ENCODE measurements at places on chromosomes 6 and 20.

- no peak for DNase-seq
Observed at GRCh38 chr20:4324611-4325243, 309.4 kb upstream of the RNF24 start.

DNA sequence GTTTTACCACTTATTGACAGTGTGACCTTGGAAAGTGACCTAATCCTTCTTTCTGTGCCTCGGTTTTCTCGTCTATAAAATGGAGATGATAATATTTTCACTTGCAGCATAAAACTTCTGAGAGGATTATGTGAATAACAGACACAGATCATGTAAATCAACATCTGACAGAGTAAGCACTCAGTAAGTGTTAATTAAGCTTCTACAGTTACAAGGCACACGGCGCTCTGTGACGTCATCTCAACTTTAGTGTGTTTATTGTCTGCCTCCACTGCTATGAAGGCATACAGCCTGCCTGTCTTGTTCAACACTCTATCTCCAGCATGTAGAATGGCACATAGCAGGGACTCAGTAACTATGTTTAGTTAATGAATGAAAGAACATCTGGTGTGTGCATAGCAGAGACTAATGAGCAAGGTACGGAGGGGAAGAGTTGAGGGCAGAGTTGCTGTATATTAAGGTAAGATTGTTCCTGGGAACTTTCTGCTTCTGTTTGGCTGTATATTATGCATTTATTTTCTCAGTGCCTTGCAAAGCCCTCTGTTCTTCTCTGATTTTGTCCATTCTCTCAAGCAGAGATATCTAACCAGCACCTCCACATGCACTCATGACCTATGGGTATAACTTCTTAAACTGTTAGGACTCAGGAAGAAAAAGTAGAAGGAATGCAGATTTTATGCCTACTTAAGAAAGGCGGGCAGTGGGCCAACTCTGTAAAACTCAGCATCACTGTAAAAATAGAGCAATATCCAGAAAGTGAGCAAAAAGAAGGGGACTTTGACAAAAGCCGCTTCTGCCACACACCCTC lies 66.4 kb upstream of the STMND1 start:
- no peak for DNase-seq

DNA sequence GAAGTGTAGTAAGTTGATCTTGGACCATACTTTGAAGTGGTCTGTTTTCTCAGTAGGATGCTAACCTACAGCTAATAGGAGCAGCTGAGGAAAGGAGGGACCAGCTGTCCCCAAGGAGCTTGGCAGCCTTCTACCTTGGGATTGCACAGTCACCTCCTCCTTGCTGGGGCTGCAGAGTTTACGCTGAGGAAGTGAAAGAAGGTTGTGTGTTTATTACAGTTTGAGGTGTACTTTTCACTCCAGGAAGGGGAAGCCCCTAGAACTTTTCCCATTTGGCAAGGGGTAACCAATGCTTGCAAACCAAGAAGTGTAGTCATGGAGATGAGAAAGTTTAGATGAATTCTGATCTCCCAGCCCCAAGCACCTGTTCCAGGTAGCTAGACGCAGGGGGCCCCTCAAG lies 58.8 kb downstream of the BMP6 start:
- DNase-seq: no peak

GRCh38 chr20:48040491-48040890 lies 255.2 kb upstream of the SULF2 start:
- DNase-seq: no peak

- no peak for DNase-seq
Observed at GRCh38 chr20:38751360-38751976, 3.2 kb downstream of the ACTR5 start.

DNA sequence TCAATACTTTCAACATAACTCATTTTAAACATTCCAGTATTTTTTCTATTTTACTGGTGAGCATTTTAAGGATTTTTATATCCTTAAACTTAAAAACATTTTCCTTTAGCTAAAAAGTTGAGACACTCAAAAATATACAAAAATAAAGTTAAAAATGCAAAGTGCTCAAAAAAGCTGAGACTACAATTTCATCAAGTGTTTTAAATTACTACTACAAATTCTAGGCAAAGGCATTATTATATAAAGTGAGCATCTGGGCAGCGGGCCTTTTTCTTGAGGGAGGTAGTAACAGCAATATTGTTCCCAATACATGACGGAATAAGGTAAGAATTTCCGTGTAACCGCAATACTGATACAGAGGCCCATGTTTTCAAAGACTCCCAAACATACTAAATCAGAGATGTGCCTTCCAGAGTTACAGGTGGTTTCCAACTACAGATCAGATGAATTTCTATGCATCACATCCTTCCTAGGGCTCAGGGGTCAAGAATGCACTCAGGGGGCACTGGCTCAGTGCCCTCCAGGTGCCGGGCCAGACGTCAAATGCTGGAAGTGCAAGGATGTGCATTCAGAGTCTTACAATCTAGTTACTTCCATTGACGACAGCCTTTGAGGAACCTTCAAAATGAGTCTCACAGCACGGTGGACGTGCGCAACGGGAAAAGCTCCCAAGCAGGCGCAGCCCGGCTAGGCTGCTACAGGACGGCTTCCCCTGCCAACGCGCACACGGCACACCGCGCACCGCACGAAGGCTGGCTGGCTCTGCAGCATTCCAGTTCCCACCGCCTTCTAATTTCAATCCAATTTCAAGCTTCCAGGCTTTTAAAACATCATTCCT lies 1.7 kb downstream of the PHF10 start:
- DNase-seq: no peak

- DNase-seq: no peak
Observed at GRCh38 chr6:27863962-27864905, 48.0 kb downstream of the OR2B2 start.
